ENCODE measurements at places on chromosomes 12 and 14.

DNA sequence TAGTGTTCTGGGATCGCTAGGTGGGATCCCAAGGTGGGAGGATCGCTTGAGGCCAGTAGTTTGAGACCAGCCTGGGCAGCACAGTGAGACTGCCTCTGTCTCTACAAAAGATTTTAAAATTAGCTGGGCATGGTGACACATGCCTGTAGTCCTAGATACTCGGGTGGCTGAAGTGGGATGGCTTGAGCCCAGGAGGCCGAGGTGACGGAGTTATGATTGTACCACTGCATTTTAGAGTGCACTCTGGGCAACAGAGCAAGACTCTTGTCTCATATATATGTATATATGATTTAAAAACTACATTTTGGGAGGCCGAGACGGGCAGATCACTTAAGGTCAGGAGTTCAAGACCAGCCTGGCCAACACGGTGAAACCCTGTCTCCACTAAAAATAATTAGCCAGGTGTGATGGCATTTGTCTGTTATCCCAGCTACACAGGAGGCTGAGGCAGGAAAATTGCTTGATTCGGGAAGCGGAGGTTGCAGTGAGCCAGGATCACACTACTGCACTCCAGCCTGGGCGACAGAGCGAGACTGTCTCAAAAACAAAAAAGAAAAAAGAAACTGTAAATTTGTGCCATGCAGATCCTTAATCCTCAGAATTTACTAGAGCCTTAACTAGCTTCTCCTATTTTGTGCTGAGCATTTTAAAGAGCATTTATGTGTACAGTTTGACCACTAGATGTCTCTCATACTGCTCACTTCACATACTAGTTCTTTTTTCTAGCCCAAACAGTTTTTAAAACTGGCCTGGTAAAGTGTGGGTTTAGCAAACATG, 114.8 kb downstream of the MON2 start:
- DNase-seq, result peak; percentile 78

- no peak for DNase-seq
Measured at GRCh38 chr14:34098045-34098984, 147.4 kb upstream of the EGLN3 start.

DNA sequence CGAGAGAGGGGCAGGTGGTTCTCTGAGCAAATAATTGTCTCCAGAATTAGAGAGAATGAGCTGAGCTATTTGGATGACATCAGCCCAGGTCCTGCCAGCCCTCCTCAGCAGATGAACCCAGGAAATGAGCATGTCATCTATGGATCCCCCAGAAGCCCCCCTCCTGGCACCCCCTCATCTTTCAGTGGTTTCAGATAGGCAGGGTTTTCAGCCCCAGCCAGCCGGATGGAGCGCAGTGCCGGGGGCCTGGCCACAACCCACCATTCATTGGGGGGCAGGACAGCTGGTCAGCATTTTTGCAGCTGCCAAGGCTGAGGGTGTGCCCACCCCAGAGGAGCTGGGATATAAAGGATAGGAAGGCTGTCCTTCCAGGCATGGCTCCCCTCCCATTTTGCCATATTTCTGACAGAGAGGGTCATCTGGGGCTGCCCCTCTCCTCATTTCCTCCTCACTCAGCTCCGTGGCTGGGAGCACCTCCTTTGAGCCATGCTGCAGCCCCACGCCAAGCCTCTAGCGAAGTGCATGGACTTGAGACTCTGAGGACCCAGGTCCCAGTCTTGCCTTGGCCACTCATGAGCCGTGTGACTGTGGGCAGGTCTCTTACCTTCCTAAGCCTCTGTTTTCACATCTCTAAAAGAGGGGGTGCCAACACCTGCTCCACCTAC, 6.0 kb upstream of the KRT71 start:
- DNase-seq, result no peak

DNA sequence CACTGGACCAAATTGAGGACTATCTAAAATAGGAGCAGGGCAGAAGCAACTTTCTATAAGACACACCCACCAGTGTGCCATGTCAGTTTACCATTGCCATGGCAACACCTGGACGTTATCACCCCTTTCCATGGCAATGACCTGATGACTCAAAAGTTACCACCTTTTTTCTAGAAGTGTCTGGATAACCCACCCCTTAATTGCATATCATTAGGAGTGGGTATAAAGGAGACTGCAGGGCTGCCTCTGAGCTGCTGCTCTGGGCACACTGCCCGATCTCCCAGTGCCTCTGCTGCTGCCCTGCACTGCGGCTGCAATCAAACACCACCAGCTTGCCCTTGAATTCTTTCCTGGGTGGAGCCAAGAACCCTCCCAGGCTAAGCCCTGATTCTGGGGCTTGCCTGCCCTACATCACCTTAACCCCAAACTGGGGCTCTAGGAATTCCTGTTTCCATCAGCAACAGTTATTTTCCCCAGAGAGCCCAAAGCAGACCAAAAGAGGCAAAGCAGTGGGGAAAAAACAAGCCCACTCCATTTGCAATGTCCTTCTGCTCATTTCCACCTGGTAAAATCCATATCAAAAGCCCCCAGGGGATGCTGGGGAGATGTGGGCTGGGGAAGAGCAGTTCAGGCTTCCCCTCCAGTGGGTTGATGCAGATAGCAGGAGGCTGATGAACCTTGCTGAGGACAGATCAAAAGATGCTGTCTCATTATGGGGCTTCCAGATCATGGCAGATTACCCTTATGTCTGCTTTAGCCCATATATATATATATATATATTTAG, 129.5 kb upstream of the NCOR2 start:
- peak; percentile 31 for DNase-seq

DNA sequence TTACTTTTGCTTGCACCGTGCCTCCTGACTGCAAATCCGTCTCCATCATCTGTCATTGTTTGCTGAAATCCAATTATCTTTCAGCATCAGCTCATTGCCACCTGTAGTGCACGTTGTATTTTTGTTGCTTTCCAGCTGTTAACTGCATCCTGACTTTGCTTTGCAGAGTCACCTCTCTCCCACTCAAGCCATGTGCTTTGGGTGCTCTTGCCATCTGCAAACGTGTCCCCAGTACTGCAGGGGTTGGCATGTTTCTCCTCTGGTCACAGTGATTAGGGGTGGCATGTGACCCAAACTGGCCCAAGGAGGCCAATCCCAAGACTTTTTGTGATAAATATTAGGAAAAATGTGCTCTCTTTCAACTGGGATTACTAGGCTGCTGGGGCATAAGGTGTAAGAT, 10.5 kb upstream of the TMED2 start:
- no peak for DNase-seq

DNA sequence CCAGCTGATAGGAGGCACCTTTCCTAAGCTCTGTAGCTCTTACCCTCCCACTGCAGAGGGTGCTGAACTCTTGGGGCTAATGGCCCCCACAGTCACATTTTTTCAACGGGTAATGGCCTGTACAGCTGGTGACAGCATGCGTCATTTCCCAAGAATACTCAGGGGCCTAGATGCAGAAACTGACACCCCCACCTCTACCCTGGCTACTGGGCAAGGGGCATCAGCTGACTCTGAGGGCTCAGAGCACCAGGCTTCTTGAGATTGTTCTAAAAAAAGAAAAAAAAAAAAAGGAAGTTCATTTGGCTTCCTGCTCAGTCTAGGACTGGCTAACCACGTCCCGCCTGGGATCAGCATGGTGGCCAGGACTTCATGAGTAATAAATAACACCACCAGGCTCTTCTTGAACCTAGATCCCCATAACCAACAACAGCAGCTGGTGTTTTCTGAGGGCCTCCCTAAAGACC, 35.2 kb downstream of the ZFP36L1 start:
- no peak for DNase-seq

- no peak for DNase-seq
Measured at GRCh38 chr14:74911704-74912103, 11.4 kb downstream of the RPS6KL1 start.

- no peak for DNase-seq
Measured at GRCh38 chr14:104805941-104806624, 5.2 kb downstream of the ZBTB42 start.

- DNase-seq, result no peak
Measured at GRCh38 chr12:130240831-130241590, 78.7 kb downstream of the FZD10 start.

GRCh38 chr12:11836282-11837151, 187.0 kb downstream of the ETV6 start:
- DNase-seq, result peak; percentile 79

GRCh38 chr12:79548610-79548924, 142.2 kb downstream of the PAWR start:
- DNase-seq, result no peak

DNA sequence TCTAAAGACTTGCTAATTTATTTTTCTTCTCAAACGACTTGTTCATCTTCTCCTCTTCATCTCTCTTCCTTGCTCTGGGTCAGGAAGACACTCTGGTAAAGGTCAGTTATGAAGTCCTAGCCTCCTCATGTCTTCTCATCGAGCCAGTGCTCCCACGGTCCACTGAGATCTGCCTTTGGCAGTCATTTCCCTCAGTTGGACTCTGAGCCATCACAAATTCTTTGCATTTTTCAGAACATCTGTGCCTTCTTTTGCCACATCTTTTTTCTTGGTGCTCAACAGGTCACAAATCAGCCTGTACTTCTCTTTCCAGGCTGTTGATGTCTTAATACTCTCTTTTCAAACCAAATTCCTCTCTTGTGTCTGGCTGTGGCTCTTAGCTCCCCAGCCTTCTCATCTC, 49.7 kb downstream of the IGF1 start:
- DNase-seq, result no peak

DNA sequence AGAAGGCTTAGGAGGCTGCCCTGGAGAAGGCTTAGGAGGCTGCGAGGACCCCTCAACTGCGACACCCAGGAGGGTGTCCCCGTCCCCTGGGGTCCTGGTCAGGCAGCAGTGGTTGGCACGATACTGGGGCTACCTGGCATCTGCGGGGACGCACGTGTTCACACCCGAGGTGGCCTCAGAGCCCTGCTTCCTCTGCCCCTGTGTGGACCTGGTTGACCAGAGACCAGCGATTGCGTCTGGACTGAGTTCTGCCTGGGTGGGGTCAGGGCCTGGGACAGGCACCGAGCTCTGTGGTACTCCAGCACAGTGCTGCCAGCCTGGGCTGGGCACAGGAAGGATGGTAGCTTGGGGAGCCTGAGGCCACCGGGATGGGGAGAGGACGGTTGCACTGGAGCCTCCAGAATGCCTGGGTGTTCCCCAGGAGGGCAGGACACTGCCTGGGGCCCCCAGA, 735 bp downstream of the ASPG start:
- no peak for DNase-seq

GRCh38 chr12:67843257-67843656, 146.0 kb upstream of the IFNG-AS1 start:
- DNase-seq, result no peak

DNA sequence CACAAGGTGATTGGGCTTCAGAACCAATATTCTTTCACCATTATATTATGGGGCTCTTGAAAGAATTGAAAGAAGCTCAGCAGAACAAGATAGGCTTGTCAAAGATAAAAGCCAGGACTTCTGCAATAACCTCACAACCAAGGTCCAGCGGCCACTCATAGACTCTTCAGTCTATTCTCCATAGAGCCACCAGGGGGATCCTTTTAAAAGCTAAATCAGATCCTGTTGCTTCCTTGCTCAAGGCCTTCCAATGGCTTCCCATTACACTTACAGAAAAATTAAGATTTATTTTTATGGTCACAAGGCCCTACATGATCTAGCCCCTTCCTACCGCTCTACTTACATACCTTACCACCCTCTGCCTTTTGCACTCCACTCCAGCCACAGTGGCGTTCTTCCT, 169.6 kb downstream of the C12orf42 start:
- no peak for DNase-seq

GRCh38 chr12:79844693-79845092, 90.2 kb downstream of the PPP1R12A start:
- no peak for DNase-seq

- DNase-seq, result no peak
Measured at GRCh38 chr14:94334872-94335271, 11.7 kb upstream of the SERPINA6 start.

DNA sequence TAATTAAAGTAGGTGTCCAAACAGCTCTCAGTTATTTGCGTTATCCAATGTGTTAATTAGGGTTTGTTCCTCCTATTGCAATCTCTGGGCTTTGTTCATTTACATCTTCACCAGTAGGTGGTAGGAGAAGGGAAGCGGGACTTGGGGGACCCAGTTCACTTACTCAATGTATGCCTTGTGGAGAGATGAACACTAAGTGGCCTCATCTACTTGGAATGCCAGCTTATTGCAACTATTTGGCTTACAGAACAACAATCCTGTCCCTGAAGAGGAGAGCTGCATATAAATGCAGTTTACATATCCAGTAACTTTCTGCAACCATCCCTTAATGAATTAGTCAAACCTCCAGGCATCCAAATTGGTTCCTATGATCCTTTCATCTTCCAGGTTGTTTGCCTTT, 417.1 kb upstream of the CCDC196 start:
- no peak for DNase-seq

GRCh38 chr12:62957233-62957953, 22.4 kb upstream of the PPM1H start:
- DNase-seq, result peak; percentile 42
